ENCODE measurements at places on chromosomes 3 and 15.

DNA sequence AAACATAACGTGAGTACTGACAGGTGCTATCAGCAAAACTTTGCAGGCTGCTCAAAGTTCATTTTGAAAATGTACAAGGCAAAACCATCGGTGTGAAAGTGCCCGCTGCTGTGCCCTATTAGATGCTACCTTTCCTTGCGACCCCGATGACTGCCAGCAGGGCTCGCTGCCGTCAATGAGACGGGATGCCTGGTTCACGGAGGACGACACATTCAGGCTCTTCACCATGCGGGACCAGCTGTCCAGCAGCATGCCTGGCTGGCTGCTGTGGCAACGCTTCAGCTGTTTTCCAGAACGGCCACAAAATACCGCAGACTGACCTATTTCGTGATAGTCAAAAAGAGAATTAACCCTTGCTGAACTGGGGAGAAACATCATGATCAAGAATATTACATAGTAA lies 92.7 kb upstream of the OCA2 start:
- DNase-seq = no peak

DNA sequence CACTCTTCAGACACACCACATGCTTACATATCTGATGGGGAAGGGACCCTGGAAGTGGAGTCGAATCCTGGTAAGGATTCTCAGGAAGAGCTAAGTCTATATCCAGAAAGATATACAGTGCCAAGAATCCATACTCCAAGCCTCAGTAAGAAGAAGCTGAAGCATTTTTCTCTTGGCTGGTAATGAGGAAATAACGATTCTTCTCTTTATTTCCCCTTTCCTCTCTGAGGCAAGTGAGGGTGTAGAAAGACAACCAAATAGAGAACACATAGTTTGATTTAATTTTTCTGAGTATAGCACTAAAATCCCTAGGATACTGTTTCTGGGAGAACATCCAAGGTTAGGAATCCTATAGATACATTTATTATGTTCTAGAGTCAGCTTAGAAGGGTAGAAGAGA lies 857.3 kb downstream of the TUSC7 start:
- DNase-seq = no peak

GRCh38 chr3:175977968-175978752 lies 1119.0 kb downstream of the NAALADL2 start:
- no peak for DNase-seq

DNA sequence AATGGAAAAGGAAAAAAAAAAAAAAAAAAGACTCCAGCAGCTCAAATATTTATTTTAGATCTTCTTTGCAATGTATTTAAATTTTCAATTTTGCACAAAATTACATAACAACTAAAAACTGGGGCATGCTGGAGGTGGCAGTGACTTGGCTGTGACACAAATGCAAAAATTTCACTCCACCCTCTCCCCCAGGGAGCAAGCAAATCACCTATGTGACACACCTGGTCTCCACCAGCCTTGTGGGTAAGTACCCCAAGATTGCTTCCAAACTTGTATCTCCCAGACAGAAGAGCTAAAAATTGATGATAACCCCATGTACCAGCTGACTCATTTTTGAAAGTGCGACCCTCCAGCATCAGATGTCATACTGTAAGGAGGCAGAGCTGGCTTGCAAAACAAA lies 32.0 kb downstream of the UBE3A start:
- DNase-seq = no peak

GRCh38 chr3:37862903-37863815 lies 1.5 kb downstream of the CTDSPL start:
- no peak for DNase-seq

GRCh38 chr3:73549051-73549600 lies 75.6 kb downstream of the PDZRN3 start:
- DNase-seq = no peak

DNA sequence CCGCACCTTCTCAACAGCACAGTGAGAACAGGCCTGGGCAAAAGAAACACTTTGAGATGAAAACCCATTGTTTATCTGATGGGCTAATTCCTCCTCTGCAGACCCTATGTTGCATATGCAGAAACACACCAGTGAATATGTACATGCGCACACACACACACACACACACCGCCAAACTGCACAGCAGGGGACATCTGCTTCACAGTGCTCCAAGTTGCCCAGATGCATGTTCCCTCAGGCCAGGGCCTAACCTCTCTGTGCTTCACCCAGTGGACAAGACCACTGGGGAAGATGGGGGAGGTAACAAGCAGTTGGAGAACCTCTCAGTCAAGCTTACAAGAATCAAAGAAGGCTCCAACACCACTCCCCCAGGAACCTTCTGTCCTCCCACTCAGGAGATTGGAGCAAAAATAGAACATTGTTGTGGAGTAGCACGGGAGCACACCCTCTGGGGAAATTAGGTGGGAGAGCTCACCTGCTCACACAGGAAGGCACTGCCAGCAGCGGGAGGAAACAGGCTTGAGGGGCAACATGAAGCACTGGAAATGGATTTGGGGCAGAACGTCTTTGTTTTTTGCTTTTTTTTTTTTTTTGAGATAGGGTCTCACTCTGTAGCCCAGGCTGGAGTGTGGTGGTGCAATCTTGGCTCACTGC lies 13.0 kb downstream of the HCN4 start:
- DNase-seq = no peak

- no peak for DNase-seq
Measured at GRCh38 chr3:140265302-140265701, 330.3 kb downstream of the CLSTN2 start.

- DNase-seq = no peak
Measured at GRCh38 chr3:12574661-12575060, 17.8 kb downstream of the MKRN2 start.

DNA sequence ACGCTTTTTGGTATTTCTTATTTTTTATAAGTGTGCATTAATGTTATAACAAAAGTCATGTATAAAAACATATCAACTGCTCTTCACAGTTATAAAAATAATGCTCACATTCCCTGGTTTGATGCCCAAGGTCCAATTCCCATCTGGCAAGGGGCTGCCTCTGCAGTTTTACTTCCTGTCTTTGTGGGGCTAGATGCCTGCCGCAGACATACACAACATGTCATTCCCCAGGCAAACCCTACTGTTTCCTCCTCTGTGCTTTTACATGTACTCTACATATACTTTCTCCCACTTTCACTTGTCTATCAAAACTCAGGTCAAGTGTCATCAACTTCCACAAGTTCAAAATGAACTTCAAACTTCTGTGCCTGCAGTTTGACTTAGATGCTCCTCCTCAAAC lies 60.5 kb upstream of the ETV5 start:
- no peak for DNase-seq

Measured in effector CD8-positive, alpha-beta T cell (primary cell).